NCI-H2029 (cell line): ENCODE measurements at places on chromosomes 11 and 22.

- DNase-seq: no peak
Measured at GRCh38 chr22:37427711-37428635, 694 bp upstream of the ELFN2 start.

GRCh38 chr11:111088847-111089355, 156.6 kb upstream of the POU2AF2 start:
- DNase-seq: no peak

DNA sequence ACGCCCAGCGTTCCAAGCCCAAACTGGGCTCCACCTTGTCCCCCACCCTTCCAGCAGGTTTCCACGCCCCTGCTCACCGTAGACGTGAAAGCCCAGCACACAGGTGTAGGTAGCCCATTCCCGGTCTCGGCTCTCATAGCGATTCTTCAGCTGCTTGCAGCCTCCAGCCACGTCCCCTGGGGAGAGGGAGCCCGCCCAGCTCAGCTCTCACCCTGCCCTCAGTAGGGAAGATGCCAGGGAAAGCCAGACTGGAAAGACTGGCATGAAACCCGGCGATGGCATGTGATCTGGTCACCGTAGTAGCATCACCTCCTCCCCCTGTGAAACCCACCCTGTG, 1.4 kb upstream of the MTA2 start:
- DNase-seq: no peak

GRCh38 chr11:69640995-69641581, at the start of gene CCND1:
Gene CCND1, plus strand, starts transcription at chr11:69641156. Its CDS starts 158 bp downstream, at chr11:69641314.
- no peak for DNase-seq

DNA sequence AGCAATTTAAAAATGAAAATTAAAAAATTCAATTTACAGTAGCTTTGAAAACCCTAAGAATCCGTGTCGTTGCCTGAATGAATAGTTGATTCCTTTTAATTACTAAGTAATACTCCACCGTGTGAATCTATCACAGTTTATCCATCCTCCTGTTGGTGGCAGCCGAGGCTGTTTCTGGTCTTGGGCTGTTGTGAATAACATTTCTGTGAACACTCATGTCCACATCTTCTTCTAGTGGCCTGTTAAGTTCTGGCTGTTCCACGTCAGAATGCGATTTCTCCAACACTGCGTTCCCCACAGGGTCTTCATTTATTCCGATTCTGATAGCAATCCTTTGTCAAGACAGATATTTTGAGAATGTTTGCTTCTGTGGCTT, 223.0 kb downstream of the TBC1D22A start:
- DNase-seq: no peak

GRCh38 chr11:57490456-57491248, 24.9 kb downstream of the SLC43A1 start:
- DNase-seq: no peak

- DNase-seq: no peak
Measured at GRCh38 chr22:31271026-31271425, 21.3 kb downstream of the PIK3IP1 start.

DNA sequence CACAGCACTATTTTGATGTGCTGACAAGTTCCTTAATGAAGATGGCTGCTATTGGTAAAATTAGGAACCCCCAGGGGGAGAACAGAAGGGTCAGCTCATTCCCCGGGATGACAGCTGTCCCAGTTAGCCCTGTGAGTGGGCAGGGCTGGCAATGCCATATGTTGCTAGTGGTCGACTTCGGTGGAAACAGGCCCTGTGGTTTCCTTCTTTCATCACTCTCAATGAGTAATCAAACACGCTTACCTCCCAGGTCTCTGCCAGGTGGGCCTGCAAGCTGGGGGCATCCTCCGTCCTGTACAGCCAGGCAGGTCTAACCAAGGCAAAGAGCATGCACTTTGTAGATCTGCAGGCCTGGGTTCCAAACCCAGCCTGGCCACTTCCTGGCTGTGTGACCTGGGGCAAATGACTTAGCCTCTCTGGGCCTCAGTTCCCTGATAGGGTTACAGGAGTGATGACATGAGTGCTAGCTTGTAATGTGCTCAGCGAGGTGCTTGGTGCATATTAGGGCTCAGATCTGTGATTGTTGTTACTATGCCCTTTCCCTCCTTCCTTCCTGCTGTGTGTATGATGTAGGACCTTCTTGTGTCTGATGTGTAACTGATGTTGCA, 85.2 kb downstream of the TSPAN18 start:
- DNase-seq: no peak

DNA sequence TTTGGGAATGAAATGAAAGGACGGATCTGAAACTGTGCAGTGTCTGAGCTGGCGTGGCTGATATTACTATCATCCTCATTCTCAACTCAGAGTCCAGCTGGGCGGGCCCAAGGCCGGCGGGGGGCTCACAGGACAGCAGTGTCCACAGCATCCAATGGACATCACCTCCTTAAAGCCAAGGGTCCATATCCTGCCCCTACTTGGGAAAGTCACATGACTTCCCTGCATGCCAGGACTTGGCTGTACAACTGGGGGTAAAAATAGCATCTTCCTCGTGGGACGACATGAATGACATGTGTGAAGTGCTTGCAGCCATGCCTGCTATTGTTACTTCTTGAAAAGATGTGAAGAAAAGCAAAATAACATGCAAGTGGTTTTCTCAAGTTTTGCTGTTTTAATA, 82.3 kb downstream of the TRMU start:
- DNase-seq: no peak

DNA sequence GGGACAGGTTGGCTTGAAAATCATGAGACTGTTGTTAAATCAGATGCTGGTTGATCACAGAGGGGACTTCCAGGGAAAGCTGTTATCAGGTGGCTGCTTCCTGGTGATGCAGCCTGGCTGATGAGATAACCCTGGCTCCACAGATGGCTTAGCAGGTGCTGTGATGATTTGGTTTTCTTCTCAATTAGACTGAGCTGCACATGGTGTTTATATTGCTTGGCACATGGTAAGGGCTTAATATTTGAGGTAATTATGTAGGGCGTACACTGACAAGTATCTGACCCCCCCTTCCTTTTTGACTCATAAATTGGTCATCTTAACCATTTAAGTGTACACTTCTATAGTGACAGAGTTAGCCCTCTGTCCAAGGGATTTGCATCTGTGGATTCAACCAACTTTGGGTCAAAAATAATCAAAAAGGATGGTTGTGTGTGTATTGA, 7.0 kb downstream of the RPS3 start:
- DNase-seq: no peak

GRCh38 chr11:7501251-7501650, 12.5 kb upstream of the PPFIBP2 start:
- DNase-seq: no peak

DNA sequence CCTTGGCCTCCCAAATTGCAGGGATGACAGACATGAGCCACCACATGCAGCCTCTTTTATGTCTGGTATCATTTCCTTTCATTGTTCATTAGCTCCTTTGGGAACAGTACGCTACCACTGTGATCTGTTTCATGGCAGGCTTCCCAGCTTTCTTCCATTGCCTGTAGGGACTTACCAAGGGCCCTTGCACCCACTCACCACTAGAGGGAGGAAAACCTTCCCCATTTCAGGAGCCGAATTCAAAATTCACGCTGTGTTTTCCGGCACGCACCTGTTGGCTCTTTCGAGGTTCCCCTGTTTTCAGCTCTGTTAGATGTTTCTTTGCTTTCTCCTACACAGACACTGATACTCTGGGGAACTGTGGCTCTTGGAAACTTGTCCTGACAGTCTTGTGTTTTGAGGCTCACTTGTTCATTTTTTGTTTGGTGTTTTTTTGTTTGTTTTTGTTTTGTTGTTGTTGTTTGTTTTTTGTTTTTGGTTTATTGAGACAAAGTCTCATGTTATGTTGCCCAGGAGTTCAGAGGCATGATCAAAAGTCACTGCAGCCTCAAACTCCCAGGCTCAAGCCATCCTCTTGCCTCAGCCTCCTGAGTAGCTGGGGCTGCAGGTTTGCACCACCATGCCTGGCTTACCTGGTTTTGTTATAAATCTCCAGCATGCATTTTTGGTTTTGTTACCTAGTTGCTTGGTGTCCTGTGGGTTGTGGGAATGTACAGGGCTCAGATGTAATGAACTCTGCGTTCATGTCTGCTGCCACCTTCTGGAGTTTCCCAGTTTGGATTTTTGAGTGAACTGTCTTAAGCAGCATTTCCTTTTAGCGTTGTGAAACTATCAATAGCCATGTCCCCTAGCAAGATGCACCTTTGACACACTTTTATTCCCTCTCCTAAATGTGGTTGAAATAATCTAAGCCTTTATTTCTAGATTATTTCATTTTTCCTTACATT, 2.3 kb downstream of the KRTAP5-11 start:
- peak; percentile 86 for DNase-seq

DNA sequence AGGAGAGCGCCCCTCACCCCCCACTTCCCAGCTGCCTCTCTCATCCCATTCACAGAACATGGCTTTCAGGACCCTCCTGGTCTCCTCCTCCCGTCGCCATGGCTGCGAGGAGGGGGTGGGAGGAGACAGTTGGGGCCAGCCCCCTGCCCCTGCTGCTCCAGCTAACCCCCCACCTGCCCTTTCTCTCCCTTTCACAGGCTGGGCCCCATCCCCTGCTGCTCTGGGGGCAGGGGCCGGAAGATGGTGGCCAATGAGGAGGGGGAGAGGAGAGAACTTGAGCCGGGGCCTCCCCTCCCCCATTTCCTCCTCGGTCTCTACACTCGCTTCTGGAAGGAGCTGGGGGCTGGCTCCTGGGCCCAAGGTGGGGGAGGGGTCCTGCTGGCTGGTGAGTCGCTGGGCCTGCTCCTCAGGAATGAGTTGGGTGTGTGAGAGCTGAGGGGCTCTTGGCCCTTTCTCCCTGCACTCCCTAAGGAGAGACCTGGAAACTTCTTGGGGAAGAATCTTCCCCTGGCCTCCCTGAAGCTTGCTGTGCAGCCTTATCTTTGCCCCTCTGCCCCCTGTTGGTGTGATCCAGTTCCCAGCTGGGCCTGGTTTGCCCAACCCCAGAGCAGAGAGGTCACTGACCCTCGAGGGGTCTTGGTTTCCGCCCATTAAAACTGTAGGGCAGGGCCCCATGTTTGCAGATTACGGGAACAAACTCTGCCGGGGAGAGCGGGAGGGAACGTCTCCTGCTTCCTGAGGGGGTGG, 10.2 kb downstream of the YPEL4 start:
- no peak for DNase-seq

GRCh38 chr11:61152816-61153592, 8.2 kb downstream of the VPS37C start:
- no peak for DNase-seq

GRCh38 chr11:75468534-75469340, 35.7 kb upstream of the KLHL35 start:
- no peak for DNase-seq

DNA sequence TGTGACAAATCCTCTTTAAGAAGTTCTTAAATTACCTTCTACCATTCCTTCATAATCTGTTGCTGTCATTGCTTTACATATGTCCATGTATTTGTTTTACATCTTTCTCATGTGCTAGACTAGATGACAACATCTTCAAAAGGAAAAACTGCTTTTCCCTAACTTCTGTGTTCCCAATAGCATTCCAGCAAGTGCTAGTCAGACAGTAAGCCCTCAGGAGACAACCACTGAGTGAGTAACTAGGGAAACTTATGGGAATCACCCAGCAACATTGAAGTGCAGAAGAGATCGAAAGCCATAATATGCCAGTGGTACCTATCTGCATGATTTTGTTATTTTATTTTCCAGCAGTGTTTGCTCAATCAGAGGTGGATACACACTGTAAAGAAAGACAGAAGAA, 889.7 kb upstream of the API5 start:
- no peak for DNase-seq

GRCh38 chr11:132123854-132124835, 753.7 kb downstream of the NTM start:
- DNase-seq: no peak

GRCh38 chr11:134049303-134049702, 19.6 kb upstream of the JAM3 start:
- DNase-seq: no peak

DNA sequence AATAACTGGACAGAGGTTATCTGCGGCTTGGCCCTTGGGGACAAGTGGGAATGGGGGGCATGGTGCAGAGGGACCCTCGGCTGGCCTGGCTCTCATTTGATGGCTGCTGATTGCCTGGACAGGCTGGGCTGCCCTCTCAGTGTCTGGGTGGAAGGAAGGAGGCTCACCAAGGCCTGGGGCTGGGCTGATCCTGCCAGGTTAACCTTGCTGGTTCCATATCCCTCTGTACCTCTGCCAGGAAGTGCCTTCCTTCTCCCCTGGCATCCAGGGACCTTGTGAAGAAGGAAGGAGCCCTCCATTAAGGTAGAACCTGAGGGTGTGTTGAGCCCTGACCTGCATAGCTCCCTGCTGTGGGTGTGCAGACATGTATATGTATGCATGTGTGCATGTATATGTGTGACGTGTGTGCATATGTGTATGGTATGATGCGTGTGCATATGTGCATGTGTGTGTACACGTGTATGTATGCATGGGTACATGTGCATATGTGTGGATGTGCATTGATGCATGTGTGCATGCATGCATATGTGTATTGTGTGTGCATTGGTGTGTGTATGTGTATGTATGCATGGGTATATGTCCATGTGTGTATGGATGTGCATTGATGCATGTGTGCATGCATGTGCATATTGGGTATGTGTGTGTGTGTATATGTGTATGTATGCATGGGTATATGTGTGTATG, 433.9 kb downstream of the TBC1D22A start:
- DNase-seq: no peak

- DNase-seq: no peak
Measured at GRCh38 chr11:72762641-72763304, 10.6 kb upstream of the ARAP1 start.

GRCh38 chr11:30879322-30880005, 293.3 kb upstream of the MPPED2 start:
- DNase-seq: no peak

- peak; percentile 31 for DNase-seq
Measured at GRCh38 chr11:22193348-22194051, 615 bp downstream of the ANO5 start.

DNA sequence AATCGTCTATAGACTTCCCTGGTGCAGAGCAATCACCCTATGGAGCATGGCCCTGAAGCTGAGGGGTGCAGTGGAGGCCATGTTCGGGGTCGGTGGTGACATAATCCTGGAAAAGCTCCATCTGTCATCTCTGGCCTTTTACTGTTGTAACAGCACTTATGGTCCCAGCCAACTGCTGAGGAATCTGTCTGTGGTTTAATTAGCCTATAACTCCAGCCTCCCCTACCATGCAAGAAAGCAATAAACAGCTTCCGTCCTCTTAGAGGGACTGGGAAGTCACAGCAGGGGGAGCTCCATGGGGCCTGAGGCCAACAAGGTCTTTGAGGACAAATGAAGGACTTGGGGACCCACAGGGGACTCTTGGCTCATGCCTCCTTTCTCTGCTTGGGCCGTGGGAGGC, 159.1 kb upstream of the NECTIN1 start:
- no peak for DNase-seq
